Type B pancreatic cell (in vitro differentiated cells): ENCODE measurements at places on chromosomes 7 and 10.

GRCh38 chr7:132117636-132118035 lies 458.6 kb downstream of the PLXNA4 start:
- DNase-seq = no peak

GRCh38 chr7:70856901-70857630 lies 274.9 kb upstream of the GALNT17 start:
- DNase-seq = peak; percentile 93

DNA sequence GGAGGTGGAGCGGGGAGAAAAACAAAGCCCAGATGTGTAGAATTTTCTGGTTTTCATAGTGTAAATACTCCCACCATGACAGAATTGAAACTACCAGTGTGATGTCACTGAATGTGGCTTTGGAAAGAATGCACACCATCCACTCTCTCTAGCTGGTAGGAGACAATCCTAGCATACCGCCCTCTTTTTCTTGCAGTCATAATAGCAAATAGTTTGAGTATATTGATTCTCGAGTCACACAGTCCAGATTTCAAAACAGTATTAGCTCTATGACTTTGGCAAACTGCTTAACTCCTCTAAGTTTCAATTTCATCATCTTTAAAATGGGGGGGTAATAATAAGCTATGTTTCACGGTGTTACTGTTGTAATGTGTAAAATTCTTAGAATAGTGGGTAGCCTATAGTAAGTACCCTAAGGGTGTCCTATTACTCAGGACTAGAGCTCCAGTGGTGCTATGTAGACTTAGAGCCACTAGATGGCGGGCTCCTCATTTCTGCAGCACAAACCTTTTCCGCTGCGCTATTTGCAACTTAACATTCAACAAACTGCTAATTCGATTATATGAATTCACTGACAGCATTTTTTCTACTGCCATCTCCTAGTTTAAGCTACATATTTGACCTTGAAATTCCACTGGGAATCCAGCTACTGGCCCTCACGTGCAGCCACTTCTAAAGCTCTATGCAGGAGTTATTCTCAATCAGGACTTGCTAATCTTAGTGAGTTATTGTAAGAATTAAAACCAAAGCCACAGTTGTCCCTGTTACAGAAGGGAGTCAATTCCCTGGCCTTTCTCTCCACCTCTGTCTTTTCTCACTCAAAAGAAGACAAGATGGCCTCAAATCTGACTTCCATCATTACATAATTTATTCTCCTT lies 18.7 kb downstream of the TAS2R40 start:
- DNase-seq = no peak

DNA sequence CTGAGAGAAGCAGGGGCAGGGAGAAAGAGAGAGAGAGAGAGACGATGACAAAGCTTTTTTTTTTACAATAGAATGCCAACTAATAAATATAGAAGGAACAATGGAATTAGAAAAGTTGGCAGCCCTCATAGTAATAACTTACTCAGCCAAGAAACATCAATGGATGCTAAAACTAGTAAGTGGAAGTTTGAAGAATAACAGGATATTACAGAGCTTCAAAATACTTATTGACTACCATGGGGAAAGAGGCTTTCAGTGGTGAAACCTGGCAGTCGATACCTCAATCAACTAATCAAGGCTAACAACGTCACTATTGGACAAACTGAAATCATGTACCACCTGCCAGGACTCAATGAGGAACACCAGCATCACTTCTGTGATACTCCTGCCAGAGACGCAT lies 100.5 kb upstream of the LRRC4 start:
- no peak for DNase-seq

GRCh38 chr10:57008189-57008588 lies 647.1 kb upstream of the ZWINT start:
- no peak for DNase-seq

DNA sequence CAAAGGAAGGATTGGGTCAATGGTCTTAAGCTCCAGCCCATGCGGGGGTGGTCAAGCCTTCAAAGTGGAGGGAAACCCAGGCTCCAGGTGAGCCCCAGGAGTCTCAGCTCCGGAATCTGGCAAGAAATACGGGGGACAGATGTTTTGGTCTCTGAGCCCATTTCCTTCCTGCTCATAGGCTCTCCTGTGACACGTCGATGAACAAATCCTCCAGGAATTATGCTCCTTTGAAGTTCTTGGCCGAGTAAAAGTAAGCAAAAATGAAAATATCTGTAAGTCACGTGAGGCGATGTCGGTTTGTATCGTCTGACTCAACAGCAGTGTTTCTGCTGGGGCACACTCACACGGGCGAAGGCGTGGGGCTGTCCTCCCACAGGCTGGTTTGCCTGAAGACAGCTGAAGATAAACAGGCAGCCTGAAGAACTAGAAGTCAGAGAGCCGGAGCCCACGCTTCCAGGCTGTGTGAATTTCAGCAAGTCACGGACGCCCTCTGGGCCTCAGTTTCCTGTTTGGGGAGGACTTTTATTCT lies 52.6 kb upstream of the SMNDC1 start:
- no peak for DNase-seq

- DNase-seq = no peak
Observed at GRCh38 chr10:73060738-73061635, 35.7 kb downstream of the P4HA1 start.

- no peak for DNase-seq
Observed at GRCh38 chr7:13908667-13909397, 80.6 kb downstream of the ETV1 start.
